ENCODE measurements at places on chromosomes 3 and 15. TPM values are rescaled to one million over a fixed set of nuclear protein-coding genes. Genes with fewer than 3 reads are reported as not detected.
A peak's percentile ranks its signal among the peaks of the same experiment; 100 is the strongest.

DNA sequence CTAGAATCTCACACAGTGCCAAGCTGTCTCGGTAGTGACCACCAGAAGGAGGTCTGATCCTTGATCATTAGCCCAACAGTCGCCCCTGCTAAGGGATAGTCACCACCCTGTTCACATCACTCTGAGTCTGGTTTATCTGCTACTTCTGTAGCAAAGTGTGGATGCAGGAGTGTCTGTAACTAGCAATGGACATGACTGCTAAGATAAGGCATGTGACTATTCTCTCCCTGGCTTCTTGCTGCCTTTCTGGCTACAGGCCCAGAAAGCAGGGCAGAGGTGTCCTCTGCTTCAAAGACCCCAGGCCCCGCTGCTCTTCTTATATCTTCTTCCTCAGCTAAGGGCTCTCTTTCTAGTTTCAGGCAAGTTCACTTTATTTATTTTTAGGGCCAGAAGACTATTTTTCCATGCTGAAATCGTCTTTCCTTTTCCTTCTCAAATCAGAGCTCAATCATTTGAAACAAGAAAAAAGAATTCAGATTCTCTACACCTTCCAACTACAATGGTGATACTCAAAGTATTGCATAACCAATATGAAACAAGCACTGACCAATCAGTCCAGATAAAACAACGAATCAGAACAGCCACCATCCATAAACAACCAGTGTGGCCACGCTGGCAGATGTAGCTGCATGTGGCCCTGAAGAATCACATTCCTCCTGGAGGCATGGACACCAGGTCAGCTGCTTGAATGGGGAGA, 8.0 kb upstream of the KNG1 start:
- no peaks in the 10 kb centered on the region for H3K27me3 ChIP-seq
- no peaks in the 10 kb centered on the region for H3K4me1 ChIP-seq
- no peak for DNase-seq
- no peaks in the 10 kb centered on the region for H3K36me3 ChIP-seq
- no peak overlapping the region for H3K27ac ChIP-seq

DNA sequence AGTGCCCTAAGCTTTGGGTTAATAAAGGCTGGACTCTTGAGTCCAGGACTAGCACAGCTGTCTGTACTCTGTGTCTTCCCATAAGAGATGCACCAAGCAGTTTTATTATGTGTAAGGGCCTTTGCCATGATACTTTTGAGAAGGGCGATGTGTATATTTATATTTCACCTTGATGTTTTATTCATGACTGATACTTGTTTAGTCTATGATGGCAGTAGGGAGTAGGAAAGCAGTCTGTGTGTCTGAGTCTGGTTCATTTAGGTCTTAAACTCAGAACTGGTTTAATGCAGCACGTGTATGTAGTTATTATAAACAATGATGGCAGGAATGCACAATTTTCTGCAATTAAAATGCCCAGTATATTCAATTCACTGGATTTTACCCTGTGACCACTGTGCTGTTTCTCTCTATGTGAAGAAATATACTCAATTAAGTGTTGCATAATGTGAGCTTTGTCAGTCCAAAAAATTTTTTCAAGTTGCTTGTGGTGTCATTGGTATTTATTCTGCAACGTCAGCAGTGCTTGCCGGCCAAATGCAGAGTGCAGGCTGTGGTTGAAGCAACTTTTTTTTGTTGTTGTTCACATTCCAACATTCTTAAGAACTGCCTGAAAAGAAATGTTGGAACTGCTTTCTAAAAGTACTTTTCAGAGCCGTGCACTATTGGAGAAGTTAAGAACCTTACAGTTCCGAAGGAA, 423.7 kb upstream of the SEMA6D start:
- H3K4me1 ChIP-seq, result no peaks in the 10 kb centered on the region
- H3K36me3 ChIP-seq, result no peaks in the 10 kb centered on the region
- peak; percentile 26 for DNase-seq

- H3K27me3 ChIP-seq, result no peaks in the 10 kb centered on the region
Measured at GRCh38 chr3:112327371-112327951, 5.5 kb upstream of the CD200 start.

GRCh38 chr3:130662501-130662996, 84.1 kb downstream of the PIK3R4 start:
- H3K4me1 ChIP-seq, result no peaks in the 10 kb centered on the region
- DNase-seq, result no peak
- no peak overlapping the region for H3K4me3 ChIP-seq
- H3K27me3 ChIP-seq, result no peaks in the 10 kb centered on the region
- no peak overlapping the region for H3K27ac ChIP-seq

DNA sequence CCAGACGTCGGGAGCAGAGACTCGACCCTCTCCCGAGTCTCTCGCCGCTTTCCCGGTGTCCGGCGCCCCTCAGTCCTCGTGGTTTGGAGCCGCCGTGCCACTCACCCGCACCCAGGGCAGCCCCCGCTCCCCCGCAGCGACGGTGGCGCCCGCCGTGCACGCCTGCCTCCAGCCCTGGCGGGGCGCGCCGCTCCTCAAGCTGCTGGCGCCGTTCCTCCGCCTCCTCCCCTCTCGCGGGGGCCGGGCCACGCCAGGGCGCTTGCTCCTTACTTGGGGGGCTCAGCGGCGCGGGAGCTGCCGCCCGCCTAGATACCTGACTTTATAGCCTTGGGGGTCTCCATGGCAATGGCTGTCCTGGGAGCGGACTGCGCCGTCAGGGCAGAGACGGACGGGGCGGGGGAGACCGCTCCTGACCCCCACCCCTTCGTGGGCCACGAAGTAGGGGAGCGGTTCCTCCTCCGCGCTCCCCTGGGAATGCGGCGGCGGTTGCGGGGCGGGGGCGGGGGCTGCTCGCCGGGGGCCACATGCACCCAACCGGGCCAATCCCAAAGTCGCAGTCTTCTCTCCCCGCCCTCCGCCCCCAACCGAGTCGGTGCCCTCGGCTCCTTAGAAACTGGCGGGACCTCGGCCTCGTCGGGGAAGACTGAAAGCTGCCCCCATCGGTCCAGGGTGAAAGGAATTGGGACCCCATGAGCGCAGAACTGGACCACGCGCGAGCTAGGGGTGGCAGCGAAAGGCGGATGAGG, at the start of gene ANKRD63:
ANKRD63 (minus strand) TSS at position 196 of the 746 bp plus-strand sequence. CDS start 478 bp downstream, outside the sequence.
- no peak within 1 kb of the TSS for H3K27ac ChIP-seq
- peak within 1 kb of the TSS; percentile 47 for H3K4me3 ChIP-seq
- peaks cover 44% of the 10 kb centered on the region for H3K27me3 ChIP-seq
- H3K4me1 ChIP-seq, result peaks cover 14% of the 10 kb centered on the region
- no peak for DNase-seq
- H3K36me3 ChIP-seq, result no peaks in the 10 kb centered on the region

DNA sequence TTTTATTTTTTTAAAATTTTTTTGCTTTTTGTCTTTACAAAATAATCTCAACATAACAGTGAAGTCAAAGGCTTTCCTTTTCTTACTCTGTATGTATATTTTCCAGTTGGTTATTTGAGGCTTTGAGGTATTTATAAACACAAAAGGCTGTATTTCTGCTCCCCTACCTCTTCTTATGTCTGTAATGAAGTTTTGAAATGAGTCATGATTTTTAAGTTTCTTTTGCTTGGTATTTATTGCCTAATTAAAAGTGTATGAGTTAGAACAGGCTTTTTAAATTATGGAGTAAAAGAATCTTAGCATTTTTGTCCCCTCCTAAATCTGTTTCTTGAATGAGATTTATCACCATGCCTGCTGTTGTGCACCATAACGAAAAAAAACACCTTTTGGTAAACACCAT, 66.0 kb downstream of the DCUN1D1 start:
- no peaks in the 10 kb centered on the region for H3K4me1 ChIP-seq
- H3K27ac ChIP-seq, result no peak overlapping the region
- DNase-seq, result no peak
- no peaks in the 10 kb centered on the region for H3K27me3 ChIP-seq
- H3K4me3 ChIP-seq, result no peak overlapping the region

DNA sequence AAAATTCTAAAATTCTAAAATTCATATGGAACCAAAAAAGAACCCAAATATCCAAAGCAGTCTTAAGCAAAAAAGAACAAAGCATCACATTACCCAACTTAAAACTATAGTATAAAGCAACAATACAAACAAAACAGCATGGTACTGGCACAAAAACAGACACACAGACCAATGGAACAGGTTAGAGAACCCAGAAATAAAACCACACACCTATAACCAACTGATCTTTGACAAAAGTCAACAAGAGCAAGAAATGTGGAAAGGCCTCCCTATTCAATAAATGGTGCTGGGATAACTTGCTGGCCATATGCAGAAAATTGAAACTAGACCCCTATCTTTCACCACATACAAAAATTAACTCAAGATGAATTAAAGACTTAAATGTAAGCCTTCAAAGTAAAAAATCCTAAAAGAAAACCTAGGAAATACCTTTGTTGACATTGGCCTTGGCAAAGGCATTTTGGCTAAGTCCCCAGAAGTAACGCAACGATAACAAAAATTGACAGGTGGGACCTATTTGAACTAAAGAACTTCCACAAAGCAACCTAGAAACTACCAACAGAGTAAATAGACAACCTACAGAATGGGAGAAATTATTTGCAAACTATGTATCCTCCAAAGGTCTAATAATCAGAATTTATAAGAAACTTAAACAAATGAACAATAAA, 56.9 kb downstream of the TTBK2 start:
- H3K4me1 ChIP-seq, result no peaks in the 10 kb centered on the region
- no peak overlapping the region for H3K4me3 ChIP-seq
- no peak for DNase-seq

- H3K4me1 ChIP-seq, result no peaks in the 10 kb centered on the region
- no peak for DNase-seq
- H3K27ac ChIP-seq, result no peak overlapping the region
- H3K27me3 ChIP-seq, result no peaks in the 10 kb centered on the region
Measured at GRCh38 chr3:186967686-186968085, 37.4 kb downstream of the ST6GAL1 start.

DNA sequence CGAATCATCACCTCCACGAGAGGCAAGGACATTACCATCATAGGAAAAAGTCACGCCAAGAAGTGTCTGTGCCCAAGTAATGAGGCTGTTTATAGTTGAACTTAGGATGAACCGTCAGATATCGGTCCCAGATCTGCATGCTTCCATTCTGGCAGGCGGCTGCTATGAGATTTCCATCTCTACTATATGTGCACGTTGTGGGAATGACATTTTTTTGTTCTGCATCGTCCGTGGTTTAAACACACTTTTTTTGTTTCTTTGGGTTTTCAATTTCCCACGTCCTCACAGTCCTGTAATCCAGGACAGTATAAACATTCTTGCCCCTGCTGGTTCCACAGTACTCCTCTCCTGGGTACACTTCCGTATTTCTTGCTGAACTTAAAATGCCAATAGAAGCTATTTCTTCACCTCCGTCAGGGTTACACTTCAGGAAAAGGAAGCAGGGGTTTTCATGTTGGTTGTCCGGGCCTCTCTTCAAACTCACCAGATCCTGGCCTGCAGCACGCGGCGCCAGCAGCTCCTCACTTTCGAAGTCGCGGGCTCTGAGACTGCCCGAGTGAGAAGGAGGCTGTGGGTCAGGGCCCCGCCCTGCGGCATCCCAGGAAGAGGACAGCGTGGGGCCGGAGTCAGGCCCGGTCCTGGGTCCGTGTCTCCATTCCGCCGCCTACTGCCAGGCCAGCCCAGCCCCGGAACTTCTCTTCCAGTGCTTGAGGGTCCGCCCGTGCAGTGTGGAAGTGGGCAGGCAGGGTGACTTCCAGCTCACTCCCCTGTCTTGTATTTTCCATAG, 9.8 kb upstream of the TM4SF4 start:
- H3K4me3 ChIP-seq, result no peak overlapping the region
- DNase-seq, result no peak
- no peaks in the 10 kb centered on the region for H3K4me1 ChIP-seq

ADGRG7 gene
- total RNA-seq, result 3.2 TPM

ZNF662 gene
- 5.5 TPM for total RNA-seq

SLC28A1 gene
- total RNA-seq, result 0.80 TPM

TM4SF18 gene
- 2.1 TPM for total RNA-seq

XCR1 gene
- 0.17 TPM for total RNA-seq

ZNF770 gene
- total RNA-seq, result 29.1 TPM

SNURF gene
- 1.2 TPM for total RNA-seq

RAF1 gene
- 66.1 TPM for total RNA-seq

CCDC80 gene
- total RNA-seq, result 36.6 TPM

ZMYND10 gene
- 1.5 TPM for total RNA-seq

CLDN1 gene
- total RNA-seq, result 2.2 TPM

Measured in colonic mucosa (tissue), 4 donors.